Tibial nerve (tissue), 4 donors: ENCODE measurements at places on chromosomes 7 and 10. TPM values are rescaled to one million over a fixed set of nuclear protein-coding genes. Genes with fewer than 3 reads are reported as not detected.

ABCC2 gene
- 23.7 TPM for total RNA-seq

BTBD16 gene
- total RNA-seq = not detected

TWIST1 gene
- 28.5 TPM for total RNA-seq

ARHGEF5 gene
- total RNA-seq = 9.8 TPM

GRID2IP gene
- total RNA-seq = not detected

DNA sequence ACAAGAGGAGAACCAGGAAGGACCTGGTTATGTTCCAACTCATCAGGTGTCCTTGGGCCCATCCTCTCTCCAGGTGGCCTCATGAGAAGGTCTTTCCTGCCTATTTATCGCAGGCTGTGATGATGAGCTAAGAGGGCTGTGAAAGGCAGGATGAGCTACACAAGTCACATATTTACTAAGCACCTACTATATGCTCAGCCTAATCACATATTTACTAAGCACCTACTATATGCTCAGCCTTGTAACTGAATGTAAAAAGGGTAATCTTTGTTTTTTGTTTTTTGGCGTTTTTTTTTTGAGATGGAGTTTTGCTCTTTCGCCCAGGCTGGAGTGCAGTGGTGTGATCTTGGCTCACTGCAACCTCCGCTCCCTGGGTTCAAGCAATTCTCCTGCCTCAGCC lies 44.2 kb upstream of the NPFFR1 start:
- H3K36me3 ChIP-seq = no peaks in the 10 kb centered on the region
- DNase-seq = no peak

DNA sequence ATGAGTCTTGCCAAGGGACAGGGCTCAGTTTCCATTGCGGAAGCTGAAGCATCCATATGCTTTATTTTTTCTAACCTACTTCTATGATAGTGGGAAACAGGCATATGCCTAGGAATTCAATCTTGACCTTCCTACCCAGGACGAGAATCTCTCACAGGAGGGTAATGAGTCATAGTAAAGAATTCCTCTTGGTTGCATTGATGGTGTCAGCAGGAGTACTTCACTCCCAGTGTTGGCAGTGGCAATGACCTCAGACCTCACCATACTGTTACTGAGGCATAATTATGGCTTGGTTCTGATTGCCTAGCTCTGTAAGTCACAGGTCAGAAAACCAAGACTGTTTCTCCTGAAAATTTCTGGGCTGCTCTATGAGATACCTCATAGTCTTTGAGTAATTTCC lies 552.9 kb downstream of the ARL4A start:
- no peaks in the 10 kb centered on the region for H3K4me1 ChIP-seq
- H3K4me3 ChIP-seq = no peak overlapping the region
- no peaks in the 10 kb centered on the region for H3K27me3 ChIP-seq

DNA sequence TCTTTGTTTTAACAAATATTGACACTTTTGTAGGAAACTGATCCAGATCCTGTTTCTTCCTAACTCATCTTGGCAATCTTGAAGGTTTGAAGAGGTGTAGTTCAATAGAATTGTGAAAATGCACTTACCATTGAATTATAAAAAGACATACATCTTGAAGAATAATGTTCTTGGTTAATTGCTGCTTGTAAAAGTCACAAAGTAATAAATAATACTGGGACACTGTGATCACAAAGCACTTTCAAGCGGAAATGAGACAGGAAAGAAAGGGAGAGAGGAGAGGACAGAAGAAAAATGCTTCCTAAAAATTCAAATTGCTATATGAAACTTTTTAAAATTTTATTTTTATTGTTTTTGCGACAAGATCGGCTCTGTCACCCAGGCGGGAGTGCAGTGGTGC lies 15.2 kb upstream of the NFE2L3 start:
- no peaks in the 10 kb centered on the region for H3K27me3 ChIP-seq
- DNase-seq = no peak
- H3K36me3 ChIP-seq = no peaks in the 10 kb centered on the region
- no peak overlapping the region for H3K27ac ChIP-seq
- no peaks in the 10 kb centered on the region for H3K4me1 ChIP-seq

DNA sequence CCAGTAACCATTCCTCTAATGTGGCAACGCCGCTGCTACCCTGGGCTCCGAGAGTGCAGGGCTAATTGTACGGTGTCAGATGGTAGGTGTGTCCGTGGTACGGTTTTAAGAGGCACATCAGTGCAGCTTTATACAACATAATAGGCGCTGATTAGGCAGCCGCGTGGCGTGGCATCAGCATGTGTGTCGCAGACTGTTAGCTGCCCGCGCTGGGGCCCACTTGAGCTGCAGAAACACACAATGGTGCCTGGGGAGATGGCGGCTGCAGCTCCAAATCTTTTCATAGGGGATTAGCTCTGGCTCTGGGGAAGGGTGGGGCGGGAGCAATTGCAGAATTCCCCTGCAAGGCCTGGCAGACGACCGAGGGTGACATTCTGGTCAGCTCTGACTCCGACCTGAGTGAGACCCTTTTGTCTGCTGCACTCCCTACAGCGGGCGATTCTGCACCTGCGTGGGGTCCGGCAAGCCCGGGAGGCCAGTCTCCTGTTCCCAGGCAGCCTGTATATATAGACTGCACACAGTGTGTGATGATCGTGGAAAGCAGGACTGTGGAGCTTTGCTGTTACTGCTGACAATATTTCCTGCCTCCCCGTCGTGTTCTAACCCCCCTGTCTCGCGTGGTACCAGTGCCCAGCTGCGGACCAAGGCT lies 722.7 kb upstream of the CELF2 start:
- H3K36me3 ChIP-seq = no peaks in the 10 kb centered on the region
- no peaks in the 10 kb centered on the region for H3K27me3 ChIP-seq
- no peak overlapping the region for H3K27ac ChIP-seq

DNA sequence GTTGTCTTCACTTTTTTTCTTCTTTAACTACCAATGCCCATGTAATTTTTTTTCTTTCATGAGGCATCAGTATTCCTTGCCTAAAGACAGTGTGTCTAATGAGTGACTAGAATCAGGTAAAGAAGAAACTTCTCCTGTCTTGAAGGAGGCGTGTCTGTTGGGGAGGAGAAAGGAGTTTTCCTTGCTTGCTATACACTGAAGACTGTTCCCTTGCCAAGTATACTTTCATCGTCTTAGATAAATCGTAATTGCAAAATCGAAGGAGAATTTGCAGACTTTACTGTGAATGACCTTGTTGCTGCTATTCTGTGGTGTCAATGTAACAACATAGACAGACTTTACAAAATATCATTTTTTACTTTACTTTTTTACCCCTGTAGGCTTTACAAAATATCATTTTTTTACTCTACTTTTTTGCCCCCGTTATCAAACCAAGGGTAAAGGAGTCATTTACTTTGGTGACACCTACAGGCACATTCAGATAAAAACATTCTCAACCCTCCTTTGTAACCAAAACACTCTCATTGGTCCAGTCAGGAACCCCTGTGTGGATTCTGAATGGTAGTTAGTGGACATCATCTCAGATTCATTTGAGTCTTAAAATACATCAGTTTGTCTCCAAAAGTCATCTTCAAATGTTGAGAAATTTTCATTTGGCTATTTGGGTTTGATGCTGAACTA lies 232.4 kb downstream of the AHR start:
- H3K27me3 ChIP-seq = no peaks in the 10 kb centered on the region
- no peak overlapping the region for H3K4me3 ChIP-seq
- no peak overlapping the region for H3K27ac ChIP-seq

DNA sequence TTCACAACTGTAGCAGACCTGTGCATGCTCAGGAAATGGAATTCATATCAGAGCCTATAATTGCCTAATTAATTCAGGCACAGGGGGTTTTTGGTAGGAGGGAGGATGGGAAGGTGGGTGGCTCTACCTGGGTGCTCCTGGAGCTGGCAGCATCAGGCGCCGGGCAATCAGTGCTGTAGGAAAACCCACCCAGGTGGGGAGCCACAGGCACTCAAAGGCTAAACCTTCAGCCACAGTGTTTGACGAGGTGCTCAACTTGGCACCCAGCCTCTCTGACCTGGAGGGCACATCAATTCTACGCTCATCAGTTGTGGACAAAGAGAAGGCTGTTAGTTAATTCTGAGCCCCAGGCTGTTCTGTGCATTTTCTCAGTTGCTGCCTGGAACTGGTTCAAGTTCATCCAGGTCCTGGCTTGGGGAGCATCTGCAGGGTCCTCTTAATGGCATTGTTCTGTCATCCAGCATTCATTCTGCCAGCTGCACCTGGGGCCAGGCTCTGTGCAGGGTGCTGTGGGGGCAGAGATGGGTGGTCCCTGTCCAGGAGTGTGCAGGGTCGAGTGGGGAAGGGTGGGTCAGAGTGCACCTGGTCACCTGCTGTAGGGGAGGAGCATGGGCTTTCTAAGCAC lies 54.1 kb upstream of the NPTX2 start:
- no peaks in the 10 kb centered on the region for H3K27me3 ChIP-seq
- H3K27ac ChIP-seq = no peak overlapping the region
- DNase-seq = no peak
- no peaks in the 10 kb centered on the region for H3K36me3 ChIP-seq
- no peak overlapping the region for H3K4me3 ChIP-seq
- H3K4me1 ChIP-seq = no peaks in the 10 kb centered on the region

- H3K4me3 ChIP-seq = no peak overlapping the region
- no peak overlapping the region for H3K27ac ChIP-seq
- DNase-seq = no peak
- no peaks in the 10 kb centered on the region for H3K4me1 ChIP-seq
- no peaks in the 10 kb centered on the region for H3K36me3 ChIP-seq
Measured at GRCh38 chr7:43666938-43667337, 62.4 kb downstream of the COA1 start.

- H3K36me3 ChIP-seq = no peaks in the 10 kb centered on the region
- no peaks in the 10 kb centered on the region for H3K27me3 ChIP-seq
- H3K4me3 ChIP-seq = no peak overlapping the region
- DNase-seq = no peak
Measured at GRCh38 chr7:8184221-8184620, 77.7 kb downstream of the ICA1 start.

GRCh38 chr10:71831646-71832552 lies 19.2 kb downstream of the PSAP start:
- DNase-seq = no peak
- H3K4me3 ChIP-seq = no peak overlapping the region

DNA sequence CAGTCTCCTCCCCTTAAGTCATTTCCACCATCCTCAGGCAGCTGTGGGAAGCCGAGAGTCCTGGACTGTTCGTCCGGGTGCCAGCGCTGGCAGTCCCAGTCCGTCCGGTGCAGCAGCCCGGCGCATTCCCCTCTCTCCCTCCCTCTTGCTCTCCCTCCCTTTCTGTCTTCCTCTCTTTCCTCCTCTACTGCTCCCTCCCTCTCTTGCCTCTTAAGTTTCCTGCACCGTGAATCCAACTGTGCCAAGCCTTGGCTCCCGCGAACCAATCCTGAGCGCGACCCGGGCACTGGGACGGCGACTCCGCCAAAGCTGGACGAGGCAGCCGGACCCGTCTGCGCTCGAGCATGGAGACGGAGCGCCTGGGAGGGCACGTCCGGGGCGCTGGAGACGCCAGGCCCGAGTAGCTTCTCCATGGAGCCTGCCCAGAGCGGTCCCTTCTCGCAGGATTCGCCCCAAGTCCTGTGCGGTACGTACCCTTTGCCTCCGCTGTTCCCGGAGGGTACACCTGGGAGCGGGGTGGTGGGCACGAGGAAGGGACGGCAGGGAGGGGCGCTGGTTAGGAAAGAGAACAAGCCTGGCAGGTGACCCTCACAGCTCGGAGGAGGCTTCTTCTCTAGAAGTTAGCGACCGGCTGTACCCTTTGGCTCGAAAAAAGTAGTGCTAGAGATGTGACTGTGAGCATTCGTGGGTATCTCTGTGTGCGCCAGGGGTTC lies 1.0 kb downstream of the NXPH1 start:
- no peak overlapping the region for H3K4me3 ChIP-seq
- H3K36me3 ChIP-seq = no peaks in the 10 kb centered on the region
- DNase-seq = no peak
- H3K27me3 ChIP-seq = peaks cover 86% of the 10 kb centered on the region

GRCh38 chr7:103447073-103447960 lies 1.3 kb upstream of the SLC26A5 start:
- no peak overlapping the region for H3K4me3 ChIP-seq
- H3K4me1 ChIP-seq = no peaks in the 10 kb centered on the region
- no peaks in the 10 kb centered on the region for H3K36me3 ChIP-seq
- no peak overlapping the region for H3K27ac ChIP-seq
- H3K27me3 ChIP-seq = no peaks in the 10 kb centered on the region

GRCh38 chr7:102028206-102028826 lies 210.9 kb downstream of the CUX1 start:
- H3K36me3 ChIP-seq = no peaks in the 10 kb centered on the region
- H3K4me1 ChIP-seq = no peaks in the 10 kb centered on the region

DNA sequence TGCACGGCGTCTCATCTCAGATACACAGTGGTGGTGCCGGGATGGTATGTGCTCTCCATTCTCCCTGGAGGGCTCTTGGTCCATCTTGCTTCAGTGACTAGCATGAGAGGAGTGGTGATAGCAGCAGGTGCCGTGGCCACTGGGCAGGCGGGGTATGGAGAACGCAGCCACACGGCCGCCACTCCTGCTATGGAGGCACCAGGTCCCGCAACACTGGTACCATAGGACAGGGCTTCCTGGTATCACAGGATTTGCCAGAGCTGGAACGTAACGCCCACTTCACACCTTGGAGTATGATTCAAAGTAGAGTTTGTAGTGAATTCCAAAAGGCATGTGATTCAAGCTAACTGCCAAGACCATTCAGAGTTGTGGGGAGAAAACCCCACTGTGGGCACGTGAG lies 284.1 kb downstream of the DPP6 start:
- H3K27ac ChIP-seq = no peak overlapping the region
- no peaks in the 10 kb centered on the region for H3K4me1 ChIP-seq
- H3K4me3 ChIP-seq = no peak overlapping the region
- H3K36me3 ChIP-seq = no peaks in the 10 kb centered on the region
- no peak for DNase-seq

DNA sequence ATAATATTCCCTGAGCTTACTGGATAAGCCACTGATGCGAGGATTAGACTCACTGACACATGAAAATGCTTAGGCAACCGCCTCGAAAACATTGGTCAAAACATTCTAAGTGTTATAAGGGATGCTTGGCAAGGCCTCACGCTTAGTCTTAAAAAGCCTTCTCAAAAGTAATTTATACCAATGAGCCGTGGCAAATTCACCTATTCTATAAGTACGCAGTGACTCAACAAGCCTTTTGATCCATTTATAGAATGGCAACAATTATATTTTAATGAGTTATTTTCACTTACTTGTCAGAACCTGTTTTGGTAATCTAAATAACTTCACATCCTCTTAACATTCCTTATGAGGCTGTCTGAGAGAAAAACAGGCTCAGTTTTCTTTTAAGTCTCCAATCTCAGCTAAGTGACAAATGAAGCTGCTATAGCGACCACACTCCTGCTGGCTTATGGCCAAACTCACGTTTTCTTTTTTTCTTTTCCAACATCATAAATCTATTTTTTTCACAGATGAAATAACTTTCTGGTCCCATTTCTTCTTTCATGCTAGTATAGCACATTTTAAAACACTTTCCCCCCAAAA lies 121.2 kb upstream of the AFAP1L2 start:
- no peak for DNase-seq
- H3K27me3 ChIP-seq = no peaks in the 10 kb centered on the region
- H3K36me3 ChIP-seq = no peaks in the 10 kb centered on the region
- no peaks in the 10 kb centered on the region for H3K4me1 ChIP-seq
- H3K27ac ChIP-seq = peak overlapping the region; percentile 92

DNA sequence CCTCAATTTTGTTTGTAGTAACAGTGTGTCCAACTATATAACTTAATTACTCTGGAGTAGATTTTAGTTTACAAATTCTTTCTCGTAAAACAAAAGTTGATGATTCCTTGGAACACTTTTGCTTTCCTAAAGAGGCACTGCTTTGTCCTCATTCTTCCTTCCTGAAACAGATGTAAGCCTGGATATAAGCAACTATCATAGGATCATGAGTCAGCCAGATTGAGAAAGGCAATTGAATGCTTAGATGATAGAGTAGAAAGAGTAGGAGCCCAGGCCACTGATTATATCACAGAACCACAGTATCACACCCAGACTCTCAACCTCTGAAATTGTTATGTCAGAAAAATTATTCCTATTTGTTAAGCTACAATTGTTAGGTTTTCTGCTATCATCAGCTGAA lies 69.9 kb downstream of the TMEM106B start:
- H3K36me3 ChIP-seq = no peaks in the 10 kb centered on the region
- DNase-seq = no peak
- H3K27ac ChIP-seq = no peak overlapping the region
